Stimulated activated CD8-positive, alpha-beta memory T cell treated with anti-CD3 and anti-CD28 coated beads, Interleukin-12 subunit alpha, Interleukin-12 subunit beta, amount 100 ng/mL, for 4 hours (primary cell): ENCODE measurements at places on chromosomes 6 and 20.

- DNase-seq, result no peak
These were observed 229.3 kb downstream of the GRM1 start for GRCh38 chr6:146258206-146258605.

- DNase-seq, result no peak
These were observed 24.4 kb downstream of the ARG1 start for GRCh38 chr6:131597446-131597845.

- DNase-seq, result no peak
These were observed 108.4 kb upstream of the MAFB start for GRCh38 chr20:40797425-40797824.

DNA sequence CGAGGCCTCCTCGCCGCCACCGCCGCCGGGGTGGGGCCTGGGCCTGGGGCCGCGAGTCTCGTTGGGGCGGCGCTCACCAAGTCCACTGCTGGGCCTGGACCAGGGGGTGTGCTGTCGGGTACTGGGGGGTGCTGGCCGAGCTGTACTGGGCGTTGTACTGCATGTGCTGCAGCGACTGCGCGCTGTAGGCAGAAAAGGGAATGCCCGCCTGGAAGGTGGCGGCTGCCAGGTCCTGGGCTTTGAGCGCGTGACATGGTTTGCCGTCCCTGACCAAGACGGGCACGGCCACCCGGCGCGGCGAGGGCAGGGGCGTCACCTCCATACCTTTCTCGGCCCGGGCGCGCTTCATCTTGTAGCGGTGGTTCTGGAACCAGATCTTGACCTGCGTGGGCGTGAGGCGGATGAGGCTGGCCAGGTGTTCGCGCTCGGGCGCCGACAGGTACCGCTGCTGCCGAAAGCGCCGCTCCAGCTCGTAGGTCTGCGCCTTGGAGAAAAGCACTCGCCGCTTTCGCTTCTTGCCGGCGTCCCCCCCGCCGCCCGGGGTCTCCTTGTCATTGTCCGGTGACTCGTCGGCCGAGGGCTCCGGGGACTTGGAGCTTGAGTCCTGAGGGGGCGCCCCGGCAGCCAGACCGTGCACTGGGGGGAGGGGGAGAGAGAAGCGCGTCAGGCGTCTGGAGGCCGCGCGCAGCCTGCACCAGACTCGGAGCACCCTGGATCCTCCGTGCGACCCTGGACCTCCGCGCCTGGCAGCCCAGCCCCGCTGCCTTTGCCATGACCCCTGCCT is 1.8 kb downstream of the NKX2-2 start:
- DNase-seq, result no peak

GRCh38 chr6:20265842-20266241 is 53.6 kb upstream of the MBOAT1 start:
- no peak for DNase-seq
